ENCODE measurements at places on chromosomes 13 and 19. TPM values are rescaled to one million over a fixed set of nuclear protein-coding genes. Genes with fewer than 3 reads are reported as not detected.

FXYD1 gene
- total RNA-seq, result 65.8 TPM

GPC5 gene
- not detected for total RNA-seq

ENOX1 gene
- 2.3 TPM for total RNA-seq

XPO4 gene
- total RNA-seq, result 19.3 TPM

P2RY11 gene
- 4.5 TPM for total RNA-seq

MYH14 gene
- 11.1 TPM for total RNA-seq

ZNF541 gene
- not detected for total RNA-seq

WDR88 gene
- not detected for total RNA-seq
